Effector CD4-positive, alpha-beta T cell (primary cell): ENCODE measurements at places on chromosomes 7 and 10.

- no peak for DNase-seq
Observed at GRCh38 chr7:116097365-116098009, 66.9 kb upstream of the TFEC start.

GRCh38 chr10:16493884-16494536, 27.7 kb downstream of the C1QL3 start:
- no peak for DNase-seq

- no peak for DNase-seq
Observed at GRCh38 chr10:22454634-22455033, 109.3 kb downstream of the SPAG6 start.

DNA sequence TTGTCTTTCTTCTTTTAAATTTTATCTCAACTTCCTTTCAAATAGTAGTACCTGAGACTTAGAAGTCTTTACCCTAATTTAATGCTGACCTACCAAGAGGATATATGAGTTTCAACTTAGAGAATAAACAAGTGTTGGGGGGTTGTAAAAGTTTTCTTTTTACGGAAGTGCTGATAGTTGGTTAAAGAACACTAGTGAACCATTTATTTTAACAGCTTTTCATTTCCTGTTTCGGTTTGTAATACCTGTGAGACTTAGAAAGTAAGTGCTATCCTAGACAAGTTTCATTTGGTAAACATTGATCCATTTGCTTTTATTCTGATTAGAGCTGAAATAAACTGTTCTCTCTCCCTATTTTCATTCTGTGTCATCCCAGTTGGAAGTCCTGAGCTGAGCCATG, 683.1 kb upstream of the SORCS1 start:
- DNase-seq = no peak

GRCh38 chr7:139784648-139785047, 6.8 kb upstream of the HIPK2 start:
- DNase-seq = no peak

DNA sequence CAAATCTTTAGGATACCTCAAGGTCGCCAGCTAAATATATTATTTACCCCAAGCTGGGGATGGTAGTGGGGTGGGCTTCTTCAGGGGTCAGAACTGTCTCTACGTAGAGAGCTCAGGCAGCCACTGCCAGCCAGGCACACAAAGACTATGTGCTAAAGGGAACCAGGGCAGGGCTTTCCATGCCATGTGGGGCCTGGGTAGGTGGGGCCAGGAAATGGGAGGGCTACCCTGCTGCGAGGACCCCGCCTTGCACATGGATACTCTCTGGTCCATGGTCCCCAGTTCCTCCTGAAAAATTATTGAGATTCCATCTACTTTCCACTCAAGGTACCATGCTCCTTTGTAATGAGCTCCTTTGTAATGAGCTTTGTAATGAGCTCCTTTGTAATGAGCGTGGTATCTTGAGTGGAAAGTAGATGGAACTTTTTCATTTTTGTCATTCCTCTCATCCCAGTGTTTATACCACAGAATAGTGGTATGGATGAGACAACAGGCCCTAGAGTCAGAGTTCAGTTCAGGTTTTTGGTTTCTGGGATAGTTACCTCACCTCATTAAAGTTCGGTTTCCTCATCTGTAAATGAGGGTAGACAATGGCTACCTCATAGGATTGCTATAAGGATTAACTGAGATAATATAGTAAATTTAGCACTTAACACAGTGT, 5.8 kb downstream of the SYNPO2L start:
- no peak for DNase-seq

GRCh38 chr7:94067506-94067905, 63.4 kb upstream of the BET1 start:
- DNase-seq = no peak
